ENCODE measurements at places on chromosomes 4 and X.

- no peak for DNase-seq
Observed at GRCh38 chr4:162727232-162727631, 439.5 kb downstream of the NAF1 start.

GRCh38 chr4:78603384-78603783 lies 51.8 kb downstream of the ANXA3 start:
- DNase-seq: no peak

DNA sequence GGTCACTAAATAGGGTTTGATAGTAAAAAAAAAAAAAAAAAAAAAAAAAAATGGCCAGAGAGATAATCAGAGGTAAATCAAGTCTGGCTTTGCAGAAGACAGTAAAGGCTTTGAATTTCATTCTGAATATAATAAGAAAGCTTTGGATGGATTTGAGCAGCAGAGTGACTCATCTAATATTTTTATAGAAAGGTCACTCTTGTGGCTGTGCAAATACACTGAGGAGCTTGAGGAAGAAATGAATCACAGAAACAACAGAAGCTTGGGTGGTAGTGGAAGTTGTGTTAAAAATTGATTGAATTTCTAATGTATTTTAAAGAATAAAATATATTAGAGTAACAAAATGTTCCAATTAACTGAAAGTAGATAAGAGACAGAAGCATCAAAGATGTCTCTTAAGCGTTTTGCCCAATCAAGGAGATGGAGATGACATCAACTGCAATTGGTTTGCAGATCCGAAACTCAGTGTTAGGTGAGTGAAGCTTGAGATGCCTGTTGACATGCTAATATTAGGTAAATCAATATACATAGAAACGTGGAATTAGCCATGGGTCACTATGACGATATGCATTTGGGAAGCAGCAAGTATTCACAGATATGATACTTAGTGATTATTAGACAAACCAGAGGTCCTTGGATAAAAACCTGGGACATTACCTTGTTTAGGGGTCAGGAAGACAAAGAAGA lies 280.5 kb downstream of the GPM6A start:
- DNase-seq: no peak

- DNase-seq: no peak
Observed at GRCh38 chr4:65599340-65599739, 70.9 kb downstream of the EPHA5 start.

GRCh38 chr4:17763416-17763815 lies 18.0 kb downstream of the FAM184B start:
- no peak for DNase-seq

DNA sequence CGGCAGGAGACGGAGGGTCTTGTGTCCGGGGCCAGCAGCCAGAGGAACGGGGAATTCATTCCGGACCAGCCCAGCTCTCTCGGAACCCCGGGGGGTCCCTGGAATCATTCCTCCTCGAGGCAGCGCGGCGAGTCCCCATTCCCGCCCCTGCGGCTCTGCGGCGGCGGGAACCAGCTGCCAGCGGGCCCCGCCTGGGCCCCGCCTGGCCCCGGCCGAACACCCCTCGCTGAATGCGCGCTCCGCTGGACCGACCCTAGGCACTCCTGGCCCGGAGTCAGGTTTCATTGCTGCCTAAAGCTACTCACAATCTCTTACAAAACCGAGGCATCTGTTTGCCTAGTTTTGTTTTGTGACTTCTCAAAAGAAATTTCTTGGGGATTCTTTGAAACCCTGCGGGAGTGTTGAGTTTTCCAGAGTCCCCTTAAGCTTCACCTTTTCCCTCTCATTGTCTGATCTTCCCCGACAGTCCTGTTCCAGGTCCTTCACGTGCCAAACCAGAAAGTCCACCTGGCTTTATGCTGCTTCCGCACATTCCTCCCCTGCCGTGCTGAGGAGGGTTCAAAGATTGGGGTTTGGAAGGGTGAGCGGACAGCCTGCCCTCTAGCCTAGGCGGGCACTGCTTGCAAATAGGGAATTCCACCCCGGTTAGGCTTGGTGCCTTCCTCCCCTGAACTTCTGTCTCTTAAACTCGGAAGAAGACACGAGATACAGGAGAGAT lies 789 bp downstream of the ARHGAP10 start:
- peak; percentile 85 for DNase-seq

GRCh38 chr4:2798399-2799223 lies 5.7 kb downstream of the SH3BP2 start:
- no peak for DNase-seq

- no peak for DNase-seq
Observed at GRCh38 chr4:160373911-160374310, 1271.0 kb downstream of the RAPGEF2 start.

DNA sequence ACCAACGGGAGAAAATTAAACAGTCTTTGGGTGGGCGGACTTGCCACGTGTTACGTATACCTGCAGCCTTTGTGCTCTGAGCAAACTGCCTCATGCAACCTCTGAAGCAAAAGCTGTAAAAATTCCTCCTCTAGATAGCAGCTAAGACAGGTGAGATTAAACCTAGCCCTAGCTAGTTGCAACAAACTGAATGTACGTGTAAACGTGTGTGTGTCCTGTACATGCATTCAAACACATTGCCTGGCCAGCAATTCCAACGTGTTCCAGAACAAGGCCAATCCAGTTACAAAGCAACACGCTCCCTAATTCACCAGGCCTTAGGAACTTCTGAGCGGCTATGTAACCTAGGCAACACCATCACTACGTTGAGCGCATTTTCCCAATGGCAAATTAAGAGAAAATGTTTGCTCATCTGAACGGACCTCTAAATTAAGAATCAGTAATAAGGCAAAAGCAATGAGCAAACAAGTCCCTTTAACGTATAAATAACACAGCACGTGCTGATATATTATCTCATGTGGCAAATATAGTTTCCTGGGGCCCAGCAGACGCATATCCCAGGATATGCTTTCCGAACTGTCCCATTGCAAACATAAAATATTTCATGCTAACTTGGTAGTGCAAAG lies 792 bp downstream of the PPID start:
- DNase-seq: no peak

DNA sequence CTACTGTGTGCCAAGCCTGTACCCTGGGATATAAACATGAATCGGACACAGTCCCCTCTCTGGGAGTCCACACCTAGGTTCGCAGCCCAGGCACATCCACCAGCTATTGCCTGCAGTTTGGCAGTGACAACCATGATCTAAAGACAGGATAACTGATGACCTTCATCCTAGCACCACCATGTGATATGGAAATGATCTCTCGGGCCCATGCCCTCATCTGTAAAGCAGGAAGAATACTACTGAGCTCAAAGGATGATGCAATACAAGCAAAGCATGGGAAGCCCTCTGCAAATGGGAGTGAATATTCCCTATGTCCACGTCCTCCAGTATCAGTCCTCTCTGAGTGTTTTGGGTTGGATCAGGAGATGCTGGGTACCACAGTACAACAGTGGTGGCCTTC lies 80.9 kb upstream of the MSX1 start:
- DNase-seq: no peak

DNA sequence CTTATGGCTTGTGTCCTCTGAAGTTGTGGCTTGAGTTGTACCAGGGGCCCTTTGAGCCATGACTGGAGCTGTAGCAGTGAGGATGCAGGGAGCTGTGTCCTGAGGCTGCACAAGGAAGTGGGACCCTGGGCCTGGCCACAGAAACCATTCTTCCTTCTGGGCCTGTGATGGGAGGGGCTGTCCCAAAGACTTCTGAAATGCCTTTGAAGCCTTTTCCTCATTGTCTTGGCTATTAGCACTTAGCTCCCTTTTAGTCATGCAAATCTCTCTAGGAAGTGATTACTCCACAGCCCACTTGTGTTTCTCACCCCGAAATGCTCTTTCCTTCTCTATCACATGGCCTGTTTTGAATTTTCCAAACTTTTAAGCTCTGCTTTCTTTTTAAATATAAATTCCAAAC lies 92.4 kb downstream of the FHDC1 start:
- no peak for DNase-seq

GRCh38 chr4:4362991-4363697 lies 23.8 kb upstream of the NSG1 start:
- DNase-seq: no peak

GRCh38 chr4:64497491-64497890 lies 88.2 kb upstream of the TECRL start:
- DNase-seq: no peak

DNA sequence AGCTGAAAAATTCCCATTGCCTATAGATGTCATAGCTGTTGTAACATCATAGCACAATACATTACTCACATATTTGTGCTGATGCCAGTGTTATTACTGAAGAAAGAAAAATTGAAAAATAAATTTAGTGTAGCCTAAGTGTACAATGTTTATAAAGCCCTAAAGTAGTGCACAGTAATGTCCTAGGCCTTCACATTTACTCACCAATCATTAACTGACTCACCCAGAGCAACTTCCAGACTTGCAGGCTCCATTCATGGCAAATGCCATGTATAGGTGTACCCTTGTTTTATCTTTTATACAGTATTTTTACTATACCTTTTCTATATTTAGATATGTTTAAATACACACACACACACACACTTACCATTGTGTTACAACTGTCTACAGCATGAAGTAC lies 265.4 kb upstream of the MAGEB18 start:
- no peak for DNase-seq

DNA sequence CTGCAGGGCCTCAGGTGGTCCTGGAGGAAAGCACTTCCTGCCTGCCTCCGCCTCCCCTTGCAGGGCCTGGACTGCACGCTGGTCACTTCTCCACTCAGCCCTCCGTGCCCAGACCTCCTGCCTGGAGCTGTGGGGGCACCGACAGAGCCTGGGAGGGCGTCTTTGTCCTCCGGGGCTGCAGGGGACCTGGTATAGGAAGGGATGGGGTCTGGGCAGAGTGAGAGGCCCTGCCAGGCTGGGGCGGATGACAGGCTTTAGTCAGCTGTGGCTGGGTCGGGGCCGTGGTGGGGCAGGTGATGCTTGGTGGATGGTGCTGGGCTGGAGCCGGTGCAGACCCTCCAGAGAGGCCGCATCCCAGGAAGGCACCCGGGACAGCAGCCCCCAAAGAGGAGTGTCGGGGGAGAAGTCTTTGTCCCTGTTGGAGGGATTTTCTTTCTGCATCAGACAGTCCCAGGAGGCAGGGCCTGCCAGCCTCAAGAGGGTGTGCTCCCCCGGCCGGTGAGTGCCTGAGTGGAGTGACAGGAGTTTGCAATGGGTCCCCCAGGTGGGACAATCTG lies 1.3 kb downstream of the DOK7 start:
- DNase-seq: no peak

DNA sequence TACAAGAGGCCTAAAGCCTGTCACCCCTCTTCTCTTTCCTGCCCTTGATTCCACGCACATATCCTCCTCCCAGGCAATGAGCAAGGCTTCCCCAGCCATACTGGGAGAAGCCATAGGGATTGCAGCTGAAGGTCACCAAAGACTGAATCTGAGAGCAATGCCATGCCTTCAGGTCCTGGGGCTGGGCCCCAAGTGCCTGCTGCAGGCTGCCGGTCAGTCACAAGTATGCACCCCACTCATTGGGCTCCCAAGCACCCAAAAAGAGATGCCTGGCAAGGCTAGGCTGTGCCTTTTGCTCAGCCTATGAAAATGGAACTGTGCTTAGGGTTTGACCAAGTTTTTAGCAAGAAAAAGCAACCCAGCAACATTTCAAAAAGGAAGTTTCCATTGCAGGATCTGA lies 210.6 kb upstream of the MAMLD1 start:
- DNase-seq: peak; percentile 75

GRCh38 chrX:26581091-26581490 lies 365.1 kb downstream of the MAGEB5 start:
- no peak for DNase-seq

DNA sequence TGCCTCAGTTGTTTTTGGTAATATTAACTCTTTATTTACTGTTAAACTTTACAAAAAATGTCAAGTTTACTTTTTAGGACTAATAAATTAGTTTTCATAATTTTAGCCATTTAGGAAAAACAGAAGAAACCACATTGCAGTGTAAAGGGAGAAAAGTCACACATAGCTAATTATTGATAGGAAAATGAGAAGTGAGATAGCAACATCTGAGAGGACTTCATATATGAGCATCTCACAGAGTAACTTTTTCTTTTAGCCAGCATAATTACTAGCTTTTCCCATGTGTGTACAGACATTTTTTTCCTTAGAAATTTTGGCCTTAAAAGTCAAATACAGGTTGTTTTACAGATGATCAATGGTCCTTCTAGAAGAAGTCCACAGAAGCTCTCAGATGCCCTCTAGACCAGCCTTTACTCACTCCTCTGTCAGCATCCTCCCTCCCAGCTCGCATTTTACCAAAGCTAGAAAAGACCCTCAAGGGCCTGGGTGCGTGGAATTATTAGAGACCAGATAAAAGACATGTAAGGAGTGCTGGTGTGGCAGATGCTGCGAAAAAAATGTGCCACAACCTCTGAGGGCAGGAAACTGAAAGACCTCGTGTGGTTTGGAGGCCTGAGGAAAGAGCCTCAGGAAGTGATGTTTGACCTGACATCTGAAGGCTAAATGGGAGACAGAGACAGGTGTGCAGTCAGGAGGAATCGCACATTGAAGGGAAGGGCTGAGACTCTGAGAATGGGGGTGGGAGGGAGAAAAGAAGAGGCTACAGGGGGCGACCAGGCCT lies 156.9 kb downstream of the CBR4 start:
- DNase-seq: no peak

GRCh38 chr4:163590103-163590502 lies 95.6 kb downstream of the TMA16 start:
- no peak for DNase-seq

GRCh38 chr4:174826660-174827059 lies 2.4 kb downstream of the GLRA3 start:
- DNase-seq: no peak

DNA sequence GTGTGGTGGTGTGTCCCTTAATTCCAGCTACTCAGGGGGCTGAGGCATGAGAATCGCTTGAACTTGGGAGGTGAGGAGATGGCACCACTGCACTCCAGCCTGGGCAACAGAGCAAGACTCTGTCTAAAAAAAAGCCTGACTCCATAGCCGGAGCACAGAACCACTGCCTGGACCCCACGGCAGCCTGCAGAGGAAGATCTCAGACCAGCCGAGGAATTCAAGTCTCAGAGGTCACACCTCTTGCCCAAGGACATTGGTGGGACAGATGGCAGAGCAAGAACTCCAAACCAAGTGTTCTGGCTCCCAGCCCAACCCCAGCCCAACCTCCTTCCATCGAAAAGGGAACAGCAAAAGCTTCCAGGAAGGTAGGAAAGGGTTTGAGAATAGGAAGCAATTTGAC lies 70.8 kb downstream of the SMIM20 start:
- DNase-seq: peak; percentile 60

- DNase-seq: no peak
Observed at GRCh38 chr4:78520808-78521226, 30.8 kb upstream of the ANXA3 start.

- DNase-seq: no peak
Observed at GRCh38 chrX:82038793-82039192, 836.9 kb downstream of the SH3BGRL start.
